ENCODE measurements at places on chromosomes 5 and 9. TPM values are rescaled to one million over a fixed set of nuclear protein-coding genes. Genes with fewer than 3 reads are reported as not detected.

DNA sequence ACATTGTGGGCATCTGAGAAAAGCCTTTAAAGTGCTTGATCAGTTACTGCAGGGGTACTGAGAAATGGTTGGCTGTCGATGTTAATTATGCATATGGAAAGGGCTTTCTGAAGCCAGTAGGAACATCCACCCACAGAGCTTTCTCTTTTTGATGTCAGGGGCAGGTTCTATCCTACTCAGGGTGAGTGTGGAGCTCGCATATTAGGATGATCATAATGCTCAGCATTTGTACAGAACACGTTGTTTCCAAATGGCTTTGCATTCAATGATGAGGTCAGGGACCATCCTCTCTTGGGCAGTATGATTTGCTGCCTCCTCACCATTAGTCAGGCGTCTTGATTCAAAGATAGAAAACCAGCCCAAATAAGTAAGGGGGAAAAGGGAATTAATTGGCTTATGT, 141.9 kb downstream of the HMHB1 start:
- H3K36me3 ChIP-seq: no peaks in the 10 kb centered on the region
- H3K4me3 ChIP-seq: no peak overlapping the region
- DNase-seq: no peak
- no peak overlapping the region for H3K27ac ChIP-seq
- no peaks in the 10 kb centered on the region for H3K27me3 ChIP-seq

GRCh38 chr9:136031741-136032730, 63.1 kb downstream of the NACC2 start:
- H3K4me1 ChIP-seq: no peaks in the 10 kb centered on the region
- no peak for DNase-seq
- H3K27me3 ChIP-seq: no peaks in the 10 kb centered on the region
- no peak overlapping the region for H3K4me3 ChIP-seq

DNA sequence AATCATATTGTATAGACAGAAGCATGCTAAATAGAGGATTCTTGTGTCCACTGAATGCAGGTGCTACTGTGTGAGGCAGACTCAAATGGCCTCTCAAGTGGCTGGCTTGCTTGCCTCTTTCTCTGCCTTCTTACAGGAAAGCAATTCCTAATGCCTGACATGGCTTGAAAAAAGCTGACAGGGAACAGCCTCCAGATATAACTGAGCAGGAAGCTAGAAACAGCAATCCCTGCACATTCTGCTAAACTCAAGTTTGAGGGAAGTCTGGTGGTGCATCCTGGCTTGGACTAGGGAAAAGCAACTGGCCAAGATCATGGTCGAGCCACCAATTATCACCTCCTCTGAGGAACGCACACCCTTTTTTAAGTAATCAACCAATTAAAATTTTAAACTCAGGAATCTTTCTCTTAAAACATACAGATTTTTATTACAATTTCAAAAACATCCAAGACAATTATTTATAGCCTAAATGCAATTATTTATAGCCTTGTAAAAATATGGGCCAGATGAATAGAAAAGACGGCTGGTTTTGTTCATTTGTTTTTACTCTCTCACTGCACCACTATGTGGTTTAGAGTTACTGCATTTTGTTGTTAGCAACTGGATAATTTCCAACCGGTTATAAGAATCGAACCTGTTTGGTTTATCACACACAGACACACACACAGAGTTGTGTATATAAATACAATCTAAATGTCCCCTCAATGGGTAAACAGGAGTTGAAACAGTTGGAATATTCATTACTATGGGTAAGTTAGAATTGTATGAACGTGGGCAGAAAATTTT, 290.9 kb upstream of the ANKRD55 start:
- no peak overlapping the region for H3K4me3 ChIP-seq
- no peaks in the 10 kb centered on the region for H3K36me3 ChIP-seq
- no peaks in the 10 kb centered on the region for H3K4me1 ChIP-seq
- H3K27me3 ChIP-seq: no peaks in the 10 kb centered on the region

- no peaks in the 10 kb centered on the region for H3K27me3 ChIP-seq
- DNase-seq: no peak
- no peaks in the 10 kb centered on the region for H3K4me1 ChIP-seq
- no peaks in the 10 kb centered on the region for H3K36me3 ChIP-seq
- no peak overlapping the region for H3K27ac ChIP-seq
Measured at GRCh38 chr9:93976973-93977372, 21.8 kb upstream of the BARX1 start.

DNA sequence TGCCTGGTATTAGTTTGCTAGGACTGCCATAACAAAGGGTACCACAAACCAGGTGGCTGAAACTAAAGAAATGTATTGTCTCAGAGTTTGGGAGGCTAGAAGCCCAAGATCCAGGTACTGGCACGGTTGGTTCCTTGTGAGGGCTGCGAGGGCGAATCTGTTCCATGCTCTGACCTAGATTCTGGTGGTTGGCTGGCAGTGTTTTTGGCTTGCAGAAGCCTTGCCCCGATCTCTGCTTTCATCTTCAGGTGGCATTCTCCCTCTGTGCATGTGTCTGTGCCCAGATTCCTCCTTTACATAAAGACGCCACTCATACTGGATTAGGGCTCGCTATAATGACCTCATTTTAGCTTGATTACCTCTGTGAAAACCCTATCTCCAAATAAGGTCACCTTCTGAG, 36.7 kb downstream of the RAI14 start:
- H3K27me3 ChIP-seq: no peaks in the 10 kb centered on the region
- H3K36me3 ChIP-seq: no peaks in the 10 kb centered on the region

The PTPRD gene
- total RNA-seq: 49.2 TPM

- H3K36me3 ChIP-seq: no peaks in the 10 kb centered on the region
- no peak overlapping the region for H3K4me3 ChIP-seq
- H3K27ac ChIP-seq: no peak overlapping the region
- H3K27me3 ChIP-seq: no peaks in the 10 kb centered on the region
Measured at GRCh38 chr5:125042261-125042890, 295.9 kb upstream of the ZNF608 start.

The ITK gene
- total RNA-seq: 4.8 TPM

DNA sequence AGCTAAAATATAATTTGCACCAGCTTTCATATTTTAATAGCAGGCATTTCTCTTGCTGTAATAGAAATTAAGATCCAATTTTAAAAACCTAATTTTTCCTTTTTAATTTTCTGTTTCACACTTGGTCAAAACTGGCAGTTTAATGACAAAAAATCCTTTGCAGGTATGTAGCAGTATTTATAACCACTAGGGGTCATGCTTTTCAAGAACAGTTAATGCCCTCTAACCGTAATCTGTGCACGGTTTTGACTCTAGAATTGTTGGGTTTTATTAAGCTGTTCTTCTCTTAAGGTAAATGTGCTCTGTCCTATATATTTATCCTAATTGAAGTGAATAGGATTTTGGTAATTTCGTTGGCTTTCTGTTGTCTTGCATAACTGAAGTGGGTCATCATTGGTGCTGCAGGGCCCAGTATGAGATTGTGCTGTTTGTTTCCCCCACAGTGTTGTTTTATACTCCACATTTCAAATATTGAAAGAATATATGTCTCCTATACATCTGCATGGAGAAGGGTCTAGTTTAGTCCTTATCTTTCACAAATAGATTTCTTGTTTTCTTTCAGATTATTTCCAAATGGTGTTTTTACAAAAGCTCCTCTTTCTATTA, 107.4 kb downstream of the SCAMP1 start:
- H3K36me3 ChIP-seq: no peaks in the 10 kb centered on the region
- H3K4me1 ChIP-seq: no peaks in the 10 kb centered on the region
- no peak for DNase-seq
- no peak overlapping the region for H3K4me3 ChIP-seq

GRCh38 chr9:76135902-76136301, 245.4 kb downstream of the PCSK5 start:
- no peaks in the 10 kb centered on the region for H3K4me1 ChIP-seq
- no peak overlapping the region for H3K4me3 ChIP-seq
- no peak overlapping the region for H3K27ac ChIP-seq
- H3K27me3 ChIP-seq: no peaks in the 10 kb centered on the region

The MARVELD2 gene
- total RNA-seq: 0.97 TPM

DNA sequence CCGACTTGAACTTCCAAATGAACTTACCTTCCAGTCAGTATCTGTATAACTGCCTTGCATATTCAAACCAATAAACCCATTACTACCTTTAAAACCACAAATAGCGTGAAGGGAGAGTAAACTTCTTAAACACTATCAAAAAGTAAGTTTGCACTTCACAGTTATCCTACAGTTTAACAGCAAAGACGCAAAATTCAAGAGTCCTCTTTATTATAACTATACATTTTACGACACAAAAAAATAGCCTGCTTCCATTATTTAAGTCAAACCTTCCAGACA, 1.8 kb downstream of the PTBP3 start:
- no peak overlapping the region for H3K27ac ChIP-seq
- DNase-seq: no peak
- H3K4me1 ChIP-seq: no peaks in the 10 kb centered on the region
- no peaks in the 10 kb centered on the region for H3K27me3 ChIP-seq
- no peaks in the 10 kb centered on the region for H3K36me3 ChIP-seq

The CERCAM gene
- 46.0 TPM for total RNA-seq

DNA sequence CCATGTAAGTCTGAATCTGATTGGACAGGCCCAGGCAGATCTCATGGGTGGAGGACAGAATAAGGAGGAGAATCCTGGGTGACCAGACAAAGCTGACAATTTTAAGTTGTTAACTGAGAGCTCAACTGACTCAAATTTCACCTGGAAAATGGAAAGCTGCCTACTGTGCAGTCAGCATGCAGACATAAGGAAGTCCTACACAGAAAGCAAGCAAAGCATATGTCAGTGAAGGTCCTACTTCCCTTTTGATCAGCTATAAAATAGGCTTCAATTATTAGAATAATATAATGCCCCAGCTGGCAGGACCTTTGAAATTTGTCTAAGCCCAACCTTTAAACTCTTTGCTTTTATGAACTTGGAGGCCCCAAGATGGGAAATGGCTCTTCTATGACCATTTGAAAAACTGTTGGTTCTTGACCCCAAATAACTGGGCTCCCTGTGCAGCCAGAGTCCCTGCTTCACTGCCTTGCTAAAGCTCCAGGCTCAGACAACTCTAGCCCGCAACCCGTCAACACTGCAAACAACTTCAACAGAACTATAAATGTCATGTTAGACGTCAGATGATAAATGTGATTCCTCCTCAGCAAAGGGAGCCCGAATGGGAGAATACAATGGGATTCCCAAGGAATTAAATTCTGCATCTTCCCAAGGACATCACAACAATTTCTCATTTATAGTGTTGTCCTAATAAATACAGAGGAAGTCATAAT, 118.9 kb upstream of the ADRA1B start:
- DNase-seq: no peak
- H3K4me3 ChIP-seq: no peak overlapping the region

- H3K4me1 ChIP-seq: no peaks in the 10 kb centered on the region
- no peaks in the 10 kb centered on the region for H3K36me3 ChIP-seq
- no peaks in the 10 kb centered on the region for H3K27me3 ChIP-seq
- H3K4me3 ChIP-seq: no peak overlapping the region
- DNase-seq: no peak
- H3K27ac ChIP-seq: no peak overlapping the region
Measured at GRCh38 chr9:12014488-12014887, 678.7 kb upstream of the TYRP1 start.

The DOCK2 gene
- 53.7 TPM for total RNA-seq

The UBTD2 gene
- total RNA-seq: 17.0 TPM

The MUSK gene
- total RNA-seq: 1.7 TPM

The ALDH1B1 gene
- 141 TPM for total RNA-seq

The PCDHAC1 gene
- total RNA-seq: 0.36 TPM

DNA sequence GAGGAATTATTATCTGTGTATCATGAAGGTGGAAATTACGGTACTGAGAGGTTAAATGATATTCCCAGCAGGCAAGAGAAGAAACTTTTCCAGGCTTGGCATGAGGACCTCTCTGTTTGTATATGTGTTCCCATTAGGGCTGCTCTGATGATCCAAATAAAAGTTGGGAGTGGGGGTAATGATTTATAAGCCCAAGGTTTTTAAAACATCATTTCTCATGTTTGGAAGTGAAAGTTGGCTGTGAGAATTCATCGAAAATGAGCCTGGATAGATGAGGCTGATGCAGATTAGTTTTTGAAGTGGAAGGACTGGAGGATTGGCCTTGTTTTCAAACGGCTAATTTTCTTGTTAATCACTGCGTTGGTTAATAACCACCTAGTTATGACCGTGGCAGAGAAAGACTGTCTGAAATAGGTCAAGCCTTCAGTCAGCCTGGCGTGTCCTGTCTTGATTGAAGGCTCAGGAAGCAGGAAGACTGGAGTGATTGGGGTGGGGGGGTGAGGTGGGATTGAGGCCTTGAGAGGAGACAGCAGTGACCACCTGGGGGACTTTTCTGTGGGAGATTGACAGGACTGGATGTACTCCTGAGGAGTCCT, 391.0 kb upstream of the WWC1 start:
- no peak overlapping the region for H3K4me3 ChIP-seq
- H3K4me1 ChIP-seq: no peaks in the 10 kb centered on the region
- DNase-seq: no peak
- H3K27ac ChIP-seq: no peak overlapping the region

DNA sequence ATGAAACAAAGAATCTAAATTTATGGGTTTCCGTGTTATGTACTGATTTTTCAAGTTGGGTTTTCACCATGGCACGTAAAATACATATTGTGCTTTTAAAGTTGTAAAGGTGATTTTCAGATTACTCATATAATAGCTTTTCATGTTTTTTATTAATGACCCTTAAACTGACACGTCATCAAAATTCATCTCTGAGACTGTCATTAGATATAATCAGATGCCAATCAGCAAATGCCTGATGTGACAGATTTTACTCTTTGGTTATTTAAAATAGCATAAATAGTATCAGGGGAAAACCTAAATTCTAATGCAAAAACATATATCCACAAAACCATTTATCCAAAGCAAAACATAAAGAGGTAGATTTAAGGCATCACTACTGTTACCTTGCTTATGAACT, 11.0 kb downstream of the RFX3 start:
- H3K4me1 ChIP-seq: no peaks in the 10 kb centered on the region
- H3K27me3 ChIP-seq: no peaks in the 10 kb centered on the region
- H3K36me3 ChIP-seq: no peaks in the 10 kb centered on the region
- no peak for DNase-seq

GRCh38 chr5:8840237-8840636, 705.6 kb downstream of the SEMA5A start:
- H3K4me3 ChIP-seq: no peak overlapping the region
- no peak for DNase-seq
- H3K4me1 ChIP-seq: no peaks in the 10 kb centered on the region
- no peak overlapping the region for H3K27ac ChIP-seq

The IFNE gene
- not detected for total RNA-seq

DNA sequence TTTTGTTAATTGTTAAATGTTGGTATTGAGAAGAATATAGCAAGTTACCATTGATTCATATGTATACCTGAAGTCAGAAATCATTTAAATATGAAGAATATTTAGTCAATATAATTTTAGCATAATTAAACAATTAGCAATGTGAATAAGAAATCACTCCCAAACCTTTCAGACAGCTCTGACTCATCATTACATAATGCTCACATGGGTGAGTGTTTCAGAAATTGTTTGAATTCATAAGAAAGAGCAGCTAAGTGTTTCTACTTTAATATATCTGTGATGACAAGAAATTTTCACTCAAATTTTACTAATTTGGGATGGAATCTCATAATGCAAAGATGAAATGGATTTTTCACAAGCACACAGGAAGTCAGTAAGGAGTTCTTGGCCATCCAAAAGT, 42.0 kb upstream of the CDC42SE2 start:
- no peaks in the 10 kb centered on the region for H3K36me3 ChIP-seq
- no peak overlapping the region for H3K27ac ChIP-seq
- no peaks in the 10 kb centered on the region for H3K4me1 ChIP-seq
- H3K27me3 ChIP-seq: no peaks in the 10 kb centered on the region
- DNase-seq: no peak
- no peak overlapping the region for H3K4me3 ChIP-seq

Measured in aorta (tissue), 5 donors.